ENCODE measurements at places on chromosomes 4 and X.

- DNase-seq: no peak
These were observed 178.4 kb upstream of the GPRIN3 start for GRCh38 chr4:89486042-89486441.

DNA sequence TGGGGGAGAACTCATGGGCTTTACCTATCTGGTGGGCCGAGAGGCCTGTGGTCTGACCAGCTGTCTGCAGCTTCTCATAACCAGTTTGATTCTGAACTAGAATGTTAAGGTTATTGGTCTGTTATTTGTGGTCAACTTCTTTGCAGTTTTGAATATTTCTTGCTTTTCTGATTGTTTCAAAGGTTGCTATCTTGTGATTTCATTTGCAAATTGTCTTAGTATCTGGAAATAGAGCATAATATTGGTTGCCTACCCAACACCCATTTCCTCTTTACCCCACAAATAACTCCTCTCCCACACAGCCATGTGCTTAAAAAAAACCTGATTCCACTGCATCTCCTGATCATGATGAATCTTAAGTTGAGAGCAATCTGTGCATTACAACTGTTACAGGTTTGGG lies 39.1 kb upstream of the BMP2K start:
- no peak for DNase-seq

GRCh38 chr4:20464381-20464780 lies 212.7 kb downstream of the SLIT2 start:
- DNase-seq: no peak

DNA sequence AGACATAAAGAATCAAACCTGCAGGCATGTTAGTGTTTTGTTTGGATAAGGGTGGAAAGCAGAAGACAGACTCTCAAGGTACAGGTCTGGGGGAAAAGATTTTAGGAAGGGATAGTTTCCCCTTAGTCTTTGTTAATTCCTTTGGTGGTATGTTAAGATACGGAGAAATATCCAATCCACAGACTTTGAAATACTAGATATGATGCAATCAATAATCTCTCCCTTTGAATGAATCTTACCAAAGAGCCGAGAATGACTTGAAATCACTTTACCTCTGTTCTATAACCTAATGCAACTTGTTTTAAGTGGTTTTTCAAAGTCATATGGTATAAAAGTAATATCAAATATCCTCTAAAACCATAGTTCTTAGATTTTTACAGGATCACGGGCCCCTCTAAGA lies 5.3 kb upstream of the BDH2 start:
- no peak for DNase-seq

DNA sequence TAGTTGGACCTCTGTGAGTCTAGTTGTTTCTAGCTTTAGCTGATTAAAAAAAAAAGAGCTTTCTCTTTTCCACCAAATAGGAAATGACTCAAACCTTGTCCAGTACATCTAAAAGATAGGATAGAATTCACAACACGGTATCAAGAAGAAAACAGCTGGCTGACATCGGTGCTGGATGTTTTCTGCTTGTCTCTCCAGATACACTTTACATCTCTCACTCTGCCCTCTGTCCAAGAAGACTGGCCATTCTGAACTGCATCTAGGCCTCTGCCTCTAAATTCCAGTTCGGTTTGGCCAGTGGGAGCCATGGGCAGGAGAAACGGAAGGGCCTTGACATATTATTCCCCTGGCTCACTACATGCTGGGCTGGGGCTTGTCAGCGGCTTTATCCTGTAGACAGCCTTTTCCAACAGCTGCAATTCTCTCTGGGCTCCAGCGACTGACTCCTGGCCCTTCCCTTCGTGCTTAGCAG lies 57.3 kb upstream of the SHISA3 start:
- DNase-seq: no peak

- DNase-seq: no peak
These were observed 25.9 kb downstream of the OFD1 start for GRCh38 chrX:13760426-13760825.

- no peak for DNase-seq
These were observed 432.5 kb upstream of the TENM3 start for GRCh38 chr4:181810711-181811110.

- no peak for DNase-seq
These were observed 84.3 kb downstream of the PDLIM5 start for GRCh38 chr4:94536049-94536448.

GRCh38 chrX:21745756-21746155 lies 12.2 kb downstream of the SMPX start:
- DNase-seq: no peak

- no peak for DNase-seq
These were observed 227.9 kb upstream of the ZFP42 start for GRCh38 chr4:187767687-187768086.

- no peak for DNase-seq
These were observed 151.6 kb upstream of the GPC4 start for GRCh38 chrX:133566876-133567275.

- peak; percentile 34 for DNase-seq
These were observed 96.7 kb downstream of the ITM2A start for GRCh38 chrX:79270401-79270800.

- no peak for DNase-seq
These were observed 67.2 kb upstream of the SHISA3 start for GRCh38 chr4:42330002-42330592.

GRCh38 chr4:145828802-145829485 lies 109.7 kb downstream of the ZNF827 start:
- DNase-seq: no peak

- no peak for DNase-seq
These were observed 209.4 kb upstream of the NEIL3 start for GRCh38 chr4:177100307-177100706.

DNA sequence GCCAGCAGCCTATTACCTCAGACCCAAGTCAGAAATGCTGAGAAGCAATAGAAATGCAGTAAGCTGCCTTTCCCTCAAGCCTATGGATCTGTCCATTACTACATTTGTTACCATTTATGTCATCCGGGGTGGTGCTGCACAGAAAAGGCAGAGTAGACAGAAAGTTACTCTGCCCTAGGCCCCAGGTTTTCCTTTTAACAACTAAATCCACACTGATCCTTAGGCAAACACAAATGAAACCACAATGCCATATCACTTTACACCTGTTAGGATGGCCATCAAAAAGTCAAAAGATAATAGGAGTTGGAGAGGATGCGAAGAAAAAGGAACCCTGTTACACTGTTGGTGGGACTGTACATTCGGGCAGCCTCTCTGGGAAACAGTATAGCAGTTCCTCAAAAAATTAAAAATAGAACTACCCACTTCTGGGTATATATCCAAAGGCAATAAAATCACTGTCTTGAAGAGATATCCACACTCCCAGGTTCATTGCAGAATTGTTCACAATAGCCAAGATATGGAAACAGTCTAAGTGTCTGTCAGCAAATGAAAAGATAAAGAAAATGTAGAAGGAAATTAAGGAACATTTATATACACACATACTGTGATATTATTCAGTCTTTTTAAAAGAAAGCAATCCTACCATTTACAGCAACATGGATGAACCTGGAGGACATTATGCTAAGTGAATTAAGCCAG lies 186.3 kb downstream of the NWD2 start:
- DNase-seq: no peak

GRCh38 chrX:125093852-125094251 lies 225.8 kb upstream of the TEX13C start:
- DNase-seq: no peak

DNA sequence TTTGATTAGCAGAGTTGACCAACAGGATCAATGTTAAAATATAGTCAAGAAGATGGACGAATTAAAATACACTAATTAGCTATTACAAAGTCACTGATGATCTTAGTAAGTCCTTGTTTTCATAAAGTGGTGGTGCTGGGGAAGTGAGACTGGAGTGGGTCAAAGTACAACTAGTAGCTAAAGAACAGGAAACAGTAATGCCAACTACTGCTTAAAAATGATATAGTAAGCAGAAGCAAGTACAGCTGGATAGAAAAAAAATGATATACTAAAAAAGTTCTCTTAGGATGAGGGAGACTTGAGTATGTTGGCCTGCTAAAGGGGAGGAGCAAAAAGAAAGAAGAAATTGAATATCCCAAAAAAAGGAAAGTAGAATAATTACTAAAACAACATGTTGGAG lies 580.8 kb upstream of the FTHL17 start:
- no peak for DNase-seq

DNA sequence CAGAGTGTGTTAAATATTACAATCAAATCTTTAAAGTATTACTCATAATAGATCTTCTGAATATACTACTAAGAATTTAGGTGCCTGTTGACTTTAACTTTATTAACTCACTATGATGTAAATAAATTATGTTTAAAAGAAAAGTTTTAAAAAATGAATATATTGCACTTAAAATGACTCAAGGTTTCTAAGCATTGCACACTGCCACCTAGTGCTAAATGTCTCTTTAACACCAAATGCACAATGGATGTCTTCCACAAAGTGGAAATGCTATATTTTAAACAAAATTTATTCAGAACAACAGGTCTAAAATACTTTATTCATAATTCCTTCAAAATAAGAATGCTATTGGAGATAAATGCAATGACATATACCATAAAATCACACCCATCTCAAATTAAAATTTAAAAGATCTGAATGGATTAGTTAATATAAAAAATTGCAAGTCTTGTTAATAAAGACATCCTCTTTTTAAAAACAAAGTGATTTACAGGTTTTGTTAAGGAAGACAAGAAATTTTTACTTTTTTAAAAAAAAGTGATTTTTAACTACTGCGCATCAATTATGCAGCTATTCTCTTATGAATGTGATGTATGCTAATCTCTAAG lies 5.5 kb downstream of the INPP4B start:
- no peak for DNase-seq

- no peak for DNase-seq
These were observed 14.2 kb upstream of the OSTC start for GRCh38 chr4:108636246-108636645.

DNA sequence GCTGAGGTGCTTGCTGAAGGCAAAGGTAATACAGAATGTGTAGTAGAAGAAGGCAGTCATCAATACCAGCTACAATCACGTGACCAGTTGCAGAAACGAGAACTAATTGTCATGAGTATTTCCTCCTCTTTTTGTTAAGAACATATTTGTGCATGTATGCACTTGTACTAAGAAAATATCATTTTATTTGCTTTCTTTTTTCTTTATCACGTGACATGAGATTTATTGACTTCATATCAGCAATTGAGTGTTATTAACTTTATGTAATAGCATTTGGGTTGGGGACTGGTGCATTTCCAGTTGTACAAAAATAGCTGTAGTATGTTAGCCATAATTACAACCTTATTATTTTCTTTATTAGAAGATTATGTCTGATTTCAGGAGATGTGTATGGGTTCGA lies 90.0 kb downstream of the MAGEE1 start:
- no peak for DNase-seq

DNA sequence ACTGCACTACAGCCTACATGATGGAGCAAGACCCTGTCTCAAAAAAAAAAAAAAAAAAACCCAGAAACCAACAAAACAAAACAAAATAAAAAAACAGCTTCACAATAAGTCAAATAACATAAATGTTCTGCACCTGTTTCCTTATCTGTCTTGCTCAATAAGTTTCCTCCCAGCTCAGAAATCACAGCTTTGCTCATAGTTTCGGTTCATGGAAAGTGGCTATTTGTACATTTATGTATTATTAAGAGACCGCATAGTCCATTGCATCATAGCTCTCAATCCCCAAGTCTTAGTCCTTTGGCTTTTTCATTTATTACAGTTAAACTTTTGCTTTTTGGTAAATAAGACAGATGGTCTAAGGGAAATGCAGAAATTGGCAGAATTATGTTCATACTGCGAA lies 24.4 kb upstream of the CFAP299 start:
- no peak for DNase-seq

GRCh38 chr4:28754376-28754775 lies 1893.7 kb downstream of the STIM2 start:
- DNase-seq: no peak

- no peak for DNase-seq
These were observed 33.3 kb downstream of the APBB2 start for GRCh38 chr4:41181037-41181436.

DNA sequence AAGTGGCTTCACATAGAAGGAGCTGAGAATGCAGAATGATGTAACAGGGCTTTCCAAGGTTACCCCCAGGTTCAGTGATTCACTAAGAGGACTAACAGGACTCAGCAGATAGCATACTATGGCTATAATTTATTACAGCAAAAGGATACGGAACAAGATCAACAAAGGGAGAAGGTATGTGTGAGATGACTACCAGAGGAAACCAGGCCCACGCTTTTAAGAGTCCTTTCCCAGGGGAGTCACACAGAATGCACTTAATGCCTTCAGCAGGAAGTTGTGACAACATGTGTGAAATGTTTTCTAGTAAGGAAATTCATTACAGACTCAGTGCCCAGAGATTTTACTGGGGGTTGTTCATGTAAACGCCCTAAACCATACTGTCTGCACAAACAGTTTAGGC lies 373.6 kb upstream of the MAGEB2 start:
- no peak for DNase-seq

GRCh38 chr4:20359692-20360091 lies 108.0 kb downstream of the SLIT2 start:
- no peak for DNase-seq

DNA sequence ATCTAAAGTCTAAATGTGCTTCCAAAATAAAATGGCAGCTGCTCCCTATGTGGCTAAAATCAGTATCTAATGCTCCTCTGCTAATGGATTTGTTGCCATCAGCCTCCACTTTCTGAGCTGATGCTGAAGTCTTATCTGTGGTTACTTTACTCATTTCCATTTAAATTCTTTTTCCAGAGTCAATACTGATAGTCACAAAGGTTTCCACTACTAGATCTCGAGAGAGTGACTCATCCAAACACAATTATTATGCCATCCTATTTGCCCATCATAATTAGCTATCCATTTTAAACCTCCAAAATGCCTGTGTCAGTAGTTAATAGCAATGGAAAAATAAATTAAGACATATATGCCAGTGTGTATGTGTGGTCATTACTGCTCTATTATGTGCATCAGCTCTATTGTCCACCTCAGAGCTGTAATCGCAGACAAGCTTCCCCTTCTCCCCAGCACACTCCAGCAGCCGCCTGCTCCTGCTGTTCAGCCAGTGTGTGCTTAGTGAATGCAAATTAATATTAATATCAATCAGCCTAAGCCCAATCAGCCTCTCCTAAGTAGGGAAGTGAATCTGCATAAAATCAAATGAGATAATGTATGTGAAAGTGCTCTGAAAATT lies 199.8 kb upstream of the ZIC3 start:
- DNase-seq: no peak

DNA sequence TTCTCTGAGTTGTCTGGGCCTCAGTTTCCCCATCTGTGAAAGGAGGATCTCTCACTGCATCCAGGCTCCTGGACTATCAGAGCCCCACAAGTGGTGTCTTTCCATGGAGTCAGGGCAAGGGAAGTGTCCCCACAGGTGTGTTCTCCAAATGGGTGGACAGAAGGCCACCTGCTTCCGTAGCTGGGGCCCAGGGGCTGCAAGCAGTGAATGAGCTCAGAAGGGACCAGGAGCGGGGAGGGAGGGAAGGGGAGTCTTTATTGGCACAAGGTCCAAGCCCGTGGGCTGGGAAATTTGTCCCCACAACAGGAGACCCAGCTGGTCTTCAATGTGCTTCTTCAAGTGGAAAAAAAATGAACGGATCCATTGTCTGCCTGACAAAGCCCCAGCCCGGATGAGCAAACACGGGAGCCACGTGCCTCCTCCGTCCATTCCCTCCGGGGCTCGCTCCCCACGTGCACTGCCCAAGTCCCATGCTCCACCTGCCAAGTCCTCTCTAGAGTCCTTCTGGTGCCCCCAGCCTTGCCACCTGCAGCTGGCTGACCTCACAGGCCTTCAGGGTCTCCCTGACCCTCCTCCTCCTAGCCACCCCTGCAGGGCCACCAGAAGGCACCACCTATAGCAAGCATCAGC lies 72.0 kb downstream of the JAKMIP1 start:
- DNase-seq: no peak
